Stomach (tissue), 19 donors: ENCODE measurements at places on chromosomes 11 and 22. TPM values are rescaled to one million over a fixed set of nuclear protein-coding genes. Genes with fewer than 3 reads are reported as not detected.

Gene SLC43A3
- total RNA-seq: 4.1 TPM

Gene POLR3H
- 7.1 TPM for total RNA-seq

Gene KRTAP5-2
- total RNA-seq: not detected

DNA sequence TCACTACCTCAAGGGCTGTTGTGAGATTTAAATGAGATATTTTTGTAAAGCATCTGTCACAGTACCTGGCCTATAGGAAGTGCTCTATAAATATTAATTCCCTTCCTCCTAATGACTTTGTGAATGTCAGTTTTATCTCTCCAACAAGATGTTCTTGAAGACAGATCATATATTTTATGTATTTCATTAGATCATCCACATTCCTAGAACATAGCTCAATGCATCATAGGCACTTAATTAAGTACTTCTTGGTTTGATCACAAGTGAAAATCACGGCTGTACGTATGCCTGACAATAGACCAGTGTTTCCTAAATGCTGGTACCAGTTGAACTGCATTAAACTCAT, 49.9 kb downstream of the RAB30 start:
- DNase-seq: no peak

GRCh38 chr11:107928767-107929507, 689 bp downstream of the RAB39A start:
- DNase-seq: peak; percentile 48

DNA sequence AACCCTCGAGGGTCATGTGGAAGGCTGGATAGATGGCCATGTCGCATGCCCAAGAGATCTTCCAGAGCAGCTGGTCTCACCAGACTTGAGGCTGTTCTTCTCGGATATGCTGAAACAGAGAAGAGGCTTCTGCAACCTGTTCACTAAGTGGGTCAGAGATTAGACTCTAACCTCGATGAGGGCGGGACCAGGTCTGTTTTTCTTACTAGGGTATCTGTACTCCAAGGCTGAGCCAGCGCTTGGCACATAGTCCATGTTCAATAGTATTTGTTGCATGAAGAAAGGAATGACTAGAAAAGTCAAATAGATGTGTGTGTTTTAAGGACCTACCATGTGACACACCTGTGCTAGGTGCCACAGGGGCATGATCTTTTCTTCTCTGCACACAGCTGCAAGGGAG, 43.6 kb downstream of the ABTB2 start:
- no peak for DNase-seq

DNA sequence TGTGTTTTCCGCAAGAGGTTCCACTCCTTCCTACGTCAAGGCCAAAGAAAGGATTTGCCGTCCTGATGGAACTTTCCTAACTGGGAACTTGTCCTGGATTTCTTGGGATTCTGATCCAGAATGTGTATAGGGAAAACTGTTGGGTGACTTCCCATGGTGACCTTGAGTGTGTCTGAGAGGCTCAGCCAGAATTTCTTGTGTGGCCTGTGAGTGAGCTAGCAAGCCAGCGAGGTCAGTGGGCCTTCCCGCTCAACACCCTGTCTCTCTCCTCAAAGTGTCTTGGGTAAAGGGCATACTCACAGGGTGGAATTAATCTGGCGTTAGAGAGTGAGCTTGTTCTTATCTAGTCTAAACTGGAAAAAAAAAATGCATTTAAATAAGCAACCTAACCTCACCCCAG, 20.4 kb downstream of the ZNRF3 start:
- no peak for DNase-seq

- peak; percentile 70 for DNase-seq
Measured at GRCh38 chr22:37630839-37631435, 8.5 kb upstream of the SH3BP1 start.

GRCh38 chr11:115848080-115848479, 343.9 kb upstream of the CADM1 start:
- peak; percentile 25 for DNase-seq

- DNase-seq: no peak
Measured at GRCh38 chr11:91091563-91091962, 868.7 kb upstream of the CHORDC1 start.

DNA sequence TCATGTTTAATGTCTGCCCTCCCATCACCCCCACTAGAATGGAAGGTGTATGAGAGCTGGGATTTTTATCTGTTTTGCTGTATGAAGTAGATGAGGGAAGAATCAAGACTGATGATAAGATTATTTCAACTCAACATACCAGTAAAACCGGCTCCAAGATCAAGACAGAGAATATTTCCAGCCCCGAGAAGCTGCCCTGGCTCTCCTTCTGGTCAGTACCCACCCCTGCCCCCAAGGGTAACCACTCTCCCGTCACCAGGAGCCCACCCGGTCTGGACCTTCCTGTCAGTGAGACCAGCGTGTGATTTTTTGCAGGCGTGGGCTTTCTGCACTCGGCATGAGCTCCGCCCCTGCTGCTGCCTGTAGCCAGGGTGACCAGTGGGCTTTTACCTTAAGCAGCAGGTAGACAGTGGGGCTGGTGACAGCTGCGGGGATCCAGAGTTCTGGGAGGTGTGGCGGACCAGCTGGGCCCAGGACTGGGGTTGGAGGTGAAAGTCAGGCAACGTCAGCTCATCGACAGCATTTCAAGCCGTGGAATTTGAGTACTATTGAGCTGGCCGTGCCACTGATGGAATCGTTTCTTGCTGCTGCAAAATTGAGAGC, 25.6 kb downstream of the RPL3 start:
- DNase-seq: no peak

- DNase-seq: no peak
Measured at GRCh38 chr11:9170450-9170849, 79.1 kb upstream of the SCUBE2 start.

DNA sequence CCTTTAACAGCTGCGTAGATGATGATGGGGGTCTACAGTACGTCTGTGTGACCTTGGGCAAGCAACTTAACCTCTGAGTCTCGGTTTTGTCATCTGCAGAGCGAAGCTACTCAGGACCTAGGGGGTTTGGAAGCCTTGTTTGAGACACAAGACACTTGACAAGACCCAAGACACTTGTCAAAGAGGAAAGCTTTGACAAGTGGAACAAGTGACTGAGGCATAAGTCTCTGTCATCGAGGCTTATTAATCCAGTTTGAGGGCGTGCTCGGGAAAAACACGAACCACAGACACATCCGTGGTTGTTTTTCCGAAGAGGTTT, 732 bp upstream of the PC start:
- no peak for DNase-seq

- DNase-seq: peak; percentile 57
Measured at GRCh38 chr11:11022125-11022730, 164.4 kb upstream of the ZBED5 start.

- peak; percentile 38 for DNase-seq
Measured at GRCh38 chr11:131723088-131723487, 352.7 kb downstream of the NTM start.
